ENCODE measurements at places on chromosomes 16 and 17. TPM values are rescaled to one million over a fixed set of nuclear protein-coding genes. Genes with fewer than 3 reads are reported as not detected.
A peak's percentile ranks its signal among the peaks of the same experiment; 100 is the strongest.

C17orf67 gene
- 1.2 TPM for total RNA-seq

TMEM235 gene
- total RNA-seq: not detected

TPSAB1 gene
- total RNA-seq: 4.3 TPM

MYH1 gene
- not detected for total RNA-seq

ZNF469 gene
- total RNA-seq: 0.96 TPM

OR3A2 gene
- not detected for total RNA-seq

SF3B3 gene
- 85.4 TPM for total RNA-seq

BIRC5 gene
- total RNA-seq: 0.11 TPM

G6PC1 gene
- total RNA-seq: not detected

TMEM238L gene
- not detected for total RNA-seq

KRTAP9-8 gene
- not detected for total RNA-seq

FNDC8 gene
- not detected for total RNA-seq

FBXL16 gene
- total RNA-seq: 6.9 TPM

FLCN gene
- total RNA-seq: 79.7 TPM

CD300E gene
- not detected for total RNA-seq

CCL8 gene
- total RNA-seq: not detected

PLLP gene
- total RNA-seq: 13.6 TPM

- peak; percentile 81 for DNase-seq
Measured at GRCh38 chr16:49858200-49859124, 2.5 kb upstream of the ZNF423 start.

DNA sequence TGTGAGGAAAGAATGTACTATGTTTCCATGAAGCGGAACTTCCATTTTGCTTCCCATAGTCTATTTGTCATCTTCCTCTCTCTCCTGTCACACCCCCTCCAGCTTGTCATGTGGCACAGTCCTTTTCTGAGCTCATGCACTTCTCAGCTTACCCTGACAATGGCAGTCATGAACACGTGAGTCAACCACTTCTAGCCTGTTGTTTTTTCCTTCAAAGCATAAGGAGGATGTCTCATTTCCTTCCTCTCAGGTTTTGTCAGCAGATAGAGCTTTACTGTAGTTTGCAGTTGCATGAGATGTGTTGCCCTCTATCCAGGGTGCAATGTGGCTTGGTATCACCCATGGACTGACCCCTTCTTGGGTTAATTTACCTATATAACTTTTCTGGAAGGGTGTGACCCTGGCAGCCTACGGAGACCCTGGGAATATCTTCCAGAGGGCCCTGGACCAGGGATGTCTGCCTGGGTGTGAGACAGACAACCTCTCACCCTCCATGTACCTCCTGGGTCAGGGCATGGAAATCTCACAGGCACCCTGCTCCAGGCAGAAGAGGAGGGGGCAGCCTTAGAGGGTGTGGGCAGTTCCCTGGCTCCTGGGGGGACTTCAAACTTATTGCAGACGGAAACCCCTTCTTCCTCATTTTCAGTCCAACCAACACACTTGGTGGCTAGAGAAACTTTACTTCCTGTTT, 4.0 kb upstream of the ZNF267 start:
- peak; percentile 21 for DNase-seq

DNA sequence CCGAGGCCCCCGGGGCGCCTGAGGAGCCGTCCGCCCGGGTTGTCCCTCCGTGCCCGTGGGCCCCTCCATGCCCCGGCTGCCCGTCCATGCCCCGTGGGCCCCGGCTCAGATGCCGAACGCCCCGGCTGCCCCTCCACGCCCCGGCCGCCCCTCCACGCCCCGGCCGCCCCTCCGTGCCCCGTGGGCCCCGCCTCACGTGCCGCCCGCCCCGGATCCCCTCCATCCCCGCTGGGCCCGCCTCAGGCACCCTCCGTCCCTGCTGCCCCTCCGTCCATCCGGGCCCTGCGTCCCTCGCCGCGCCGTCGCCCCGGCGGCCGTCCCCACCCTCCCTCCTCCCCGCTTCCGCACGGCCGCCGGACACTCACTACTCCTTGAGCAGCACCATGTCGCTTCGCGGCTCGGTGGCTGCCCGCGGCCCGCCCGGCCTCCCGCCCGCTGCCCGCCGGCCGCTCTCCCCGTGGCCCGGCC, 382 bp downstream of the PITPNA start:
- DNase-seq: peak; percentile 63

DNA sequence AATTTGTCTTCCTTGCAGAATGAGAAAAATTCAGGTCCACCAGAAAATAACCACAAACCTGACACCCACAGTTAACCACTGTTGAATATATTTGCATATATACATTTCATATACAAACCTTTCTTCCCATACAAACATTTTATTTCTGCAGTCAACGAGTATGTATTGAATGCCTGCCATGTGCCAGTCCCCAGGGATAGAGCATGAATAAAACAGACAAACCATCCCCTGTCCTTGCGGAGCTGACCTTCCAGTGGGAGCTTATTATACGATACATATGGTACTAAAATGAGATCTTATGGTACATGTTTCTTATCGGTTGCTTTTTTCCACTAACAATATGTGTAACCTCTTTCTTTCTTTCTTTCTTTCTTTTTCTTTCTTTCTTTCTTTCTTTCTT, 116.7 kb downstream of the PITPNC1 start:
- no peak for DNase-seq

- peak; percentile 62 for DNase-seq
Measured at GRCh38 chr16:57115514-57116182, 23.3 kb downstream of the CPNE2 start.

- peak; percentile 55 for DNase-seq
Measured at GRCh38 chr16:19114359-19115147, 789 bp downstream of the ITPRIPL2 start.

DNA sequence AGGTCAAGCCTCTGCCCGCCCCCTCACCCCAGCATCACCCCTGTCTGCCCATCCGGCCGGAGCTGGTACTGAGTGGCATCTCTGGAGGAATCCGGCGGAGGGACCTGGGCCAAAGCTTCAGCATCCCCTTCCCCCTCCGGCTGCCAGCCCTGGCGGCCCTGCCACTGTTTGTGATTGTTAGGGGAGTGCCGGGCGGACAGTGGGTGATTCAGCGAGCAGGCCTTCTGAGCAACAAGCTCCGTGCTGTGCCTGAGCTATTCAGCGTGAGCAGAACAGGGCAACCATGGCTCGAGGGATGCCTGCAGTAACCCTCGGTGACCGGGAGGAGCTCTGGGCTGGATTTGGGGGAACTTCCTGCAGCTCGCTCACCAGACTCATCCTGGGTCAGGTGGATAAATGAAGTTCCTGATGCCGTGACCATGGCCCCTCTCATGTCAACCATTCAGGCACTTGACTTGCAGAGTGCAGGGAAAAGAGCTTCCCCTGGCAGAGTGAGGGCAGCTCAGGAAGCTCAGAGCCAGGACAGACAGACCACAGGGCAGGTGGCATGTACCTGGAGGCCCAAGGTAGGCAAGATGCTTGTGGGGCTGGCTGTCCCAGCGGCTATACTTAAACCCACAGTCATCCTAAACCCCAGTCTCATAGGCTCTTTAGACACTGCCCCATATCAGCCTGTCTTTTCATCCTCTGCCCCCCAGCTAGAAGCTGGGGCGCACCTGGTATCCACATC, 24.3 kb upstream of the MLKL start:
- no peak for DNase-seq

DNA sequence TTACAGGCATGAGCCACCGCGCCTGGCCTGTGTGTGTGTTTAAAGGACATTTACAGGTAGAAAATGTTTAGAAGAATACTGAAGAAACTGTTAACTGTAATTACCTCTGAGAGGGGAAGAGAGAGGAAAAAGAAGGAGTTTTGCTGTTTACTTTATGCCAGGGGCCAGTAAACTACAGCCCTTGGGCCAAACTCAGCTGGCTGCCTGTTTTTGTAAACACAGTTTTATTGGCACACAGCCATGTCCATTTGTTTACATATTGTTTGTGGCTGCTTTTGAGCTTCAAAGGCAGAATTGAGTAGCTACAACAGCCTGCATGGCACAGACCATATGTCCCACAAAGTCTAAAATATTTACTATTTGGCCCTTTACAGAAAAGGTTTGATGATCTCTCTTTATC, 76.4 kb downstream of the GPR139 start:
- no peak for DNase-seq

GRCh38 chr17:676060-676700, 38.5 kb downstream of the VPS53 start:
- DNase-seq: peak; percentile 41

- DNase-seq: no peak
Measured at GRCh38 chr17:79385962-79386563, 224.8 kb downstream of the RBFOX3 start.

GRCh38 chr17:27596566-27597187, 34.3 kb upstream of the LGALS9 start:
- peak; percentile 46 for DNase-seq

DNA sequence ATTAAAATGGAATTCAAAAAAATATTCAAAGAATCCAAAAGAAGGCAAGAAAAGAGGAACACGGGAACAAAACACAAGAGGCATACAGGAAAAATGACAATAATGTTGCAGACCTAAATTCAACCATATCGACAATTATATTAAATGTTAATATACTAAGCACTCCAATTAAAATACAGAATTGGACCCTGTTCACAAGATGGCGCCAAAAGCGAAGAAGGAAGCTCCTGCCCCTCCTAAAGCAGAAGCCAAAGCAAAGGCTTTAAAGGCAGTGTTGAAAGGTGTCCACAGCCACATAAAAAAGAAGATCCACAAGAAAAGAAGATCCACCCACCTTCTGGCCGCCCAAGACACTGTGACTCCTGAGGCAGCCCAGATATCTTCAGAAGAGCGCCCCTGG, 6.3 kb upstream of the XAF1 start:
- DNase-seq: no peak

DNA sequence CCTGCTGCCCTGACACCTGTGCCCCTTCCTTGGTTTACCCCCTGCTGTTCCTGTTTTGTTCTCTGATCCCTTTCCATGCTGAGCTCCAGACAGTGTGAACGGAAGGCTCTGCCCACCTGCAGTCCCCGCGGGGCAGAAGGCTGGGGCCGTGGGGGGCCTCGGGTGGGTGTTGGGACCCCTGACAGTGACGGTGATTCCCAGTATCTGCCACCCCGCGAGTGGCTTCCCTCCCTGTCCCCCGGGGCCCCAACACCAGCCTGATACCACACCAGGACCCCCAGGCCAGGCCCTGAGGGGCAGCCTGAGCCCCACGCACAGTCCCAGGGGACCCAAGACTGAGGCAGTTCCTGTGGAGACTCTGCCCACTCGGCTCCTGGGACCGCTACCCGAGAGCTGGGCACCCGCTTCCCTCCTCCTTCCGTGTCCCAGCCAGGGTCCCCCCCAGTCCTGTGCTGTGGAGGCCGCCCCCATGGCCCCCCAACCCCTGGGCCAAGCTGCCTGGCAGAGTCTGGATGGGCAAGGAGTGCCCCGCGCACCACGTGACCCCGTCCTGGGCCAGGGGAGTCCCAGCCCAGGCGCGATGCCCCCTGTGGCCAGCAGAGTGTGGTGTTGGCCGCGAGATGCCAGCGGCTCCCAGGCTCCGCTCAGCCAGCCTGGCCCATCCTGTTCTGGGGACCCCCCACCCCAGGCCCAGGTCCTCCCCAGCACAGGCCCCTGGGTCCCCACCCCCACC, 10.0 kb upstream of the C1QTNF8 start:
- DNase-seq: peak; percentile 85

DNA sequence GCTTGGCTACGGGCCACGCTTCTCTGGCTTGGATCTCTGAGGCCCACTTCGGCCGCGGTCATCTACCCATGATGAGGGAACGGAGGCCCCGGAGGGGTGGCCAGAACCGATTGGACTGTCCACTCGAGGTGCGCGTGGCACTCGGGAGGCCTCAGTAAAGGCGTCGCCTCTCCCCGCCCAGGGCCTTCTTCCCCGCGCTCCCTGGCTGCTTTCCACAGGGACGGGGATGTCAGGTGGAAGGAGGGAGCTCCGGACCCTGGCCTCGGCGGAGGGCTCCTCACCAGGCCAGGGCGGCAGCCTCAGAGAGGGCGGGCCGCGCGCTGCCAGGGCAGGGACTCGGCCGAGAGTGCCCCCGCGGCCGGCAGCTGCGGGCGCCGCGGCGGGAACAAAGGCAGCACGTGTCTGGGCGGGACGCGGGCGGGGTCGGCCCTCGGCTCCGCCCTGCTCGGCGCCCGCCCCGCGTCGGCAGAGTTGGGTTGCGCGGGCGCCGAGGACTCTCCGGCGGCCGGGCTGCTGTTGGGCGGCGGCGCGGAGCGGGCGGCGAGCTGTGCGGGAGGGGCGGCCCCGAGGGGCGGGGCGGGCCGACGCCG, 587 bp upstream of the CDK5R1 start:
- DNase-seq: peak; percentile 58

- DNase-seq: no peak
Measured at GRCh38 chr17:32118835-32119234, 23.5 kb upstream of the RHOT1 start.

DNA sequence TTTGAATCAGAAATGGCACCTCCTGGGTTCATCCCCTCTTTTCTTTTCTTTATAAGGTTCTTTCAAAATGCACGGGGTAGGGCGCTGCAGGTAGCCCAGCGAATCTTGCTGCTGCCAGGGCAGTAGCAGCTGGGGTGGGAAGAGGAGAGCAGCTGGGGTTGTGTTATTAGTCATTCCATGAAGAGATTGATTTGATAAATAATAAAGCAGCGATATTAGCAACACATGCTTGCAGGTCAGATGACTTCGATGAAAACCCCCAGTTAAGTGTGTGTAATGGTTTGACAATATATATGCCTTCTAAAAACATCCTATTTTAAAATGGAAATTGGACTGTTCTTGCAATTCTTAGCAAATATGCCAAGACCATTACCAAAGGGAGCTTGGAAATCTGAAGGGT, 200.7 kb downstream of the CCDC182 start:
- DNase-seq: no peak

DNA sequence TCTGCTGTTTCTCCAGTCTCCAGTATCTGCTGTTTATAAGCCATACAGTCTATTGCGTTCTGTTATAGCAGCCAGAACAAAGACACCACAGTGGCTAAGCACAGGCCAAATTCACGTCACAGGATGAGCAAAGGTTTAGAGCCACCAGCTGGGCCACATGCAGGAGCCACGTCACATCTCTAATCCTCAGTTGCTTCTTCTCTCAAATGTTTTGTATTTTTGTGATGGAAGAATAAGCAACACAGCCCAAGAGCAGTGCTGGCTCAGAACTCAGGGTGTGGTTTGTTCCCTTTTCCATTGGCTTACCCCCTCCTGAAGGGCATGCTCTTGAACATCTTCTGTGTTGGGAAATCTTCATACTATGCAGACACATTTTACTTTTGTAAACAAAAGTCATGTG, 309.4 kb upstream of the CDH5 start:
- no peak for DNase-seq

DNA sequence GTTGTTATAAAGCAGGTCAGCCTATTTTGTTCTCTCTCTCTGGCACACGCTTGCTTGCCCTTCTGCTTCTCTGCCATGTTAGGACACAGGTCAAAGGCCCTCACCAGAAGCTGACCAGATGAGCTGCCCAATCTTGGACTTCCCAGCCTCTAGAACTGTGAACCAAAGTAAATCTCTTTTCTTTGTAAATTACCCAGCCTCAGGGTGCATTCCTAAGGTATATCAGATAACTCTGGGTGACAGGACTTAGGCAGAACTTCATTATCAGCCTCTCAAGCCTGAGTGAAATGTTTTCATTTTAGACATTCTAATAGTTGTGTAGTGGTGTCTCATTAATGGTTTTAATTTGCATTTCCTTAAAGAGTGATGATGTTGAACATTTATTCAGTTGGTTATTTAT, 124.3 kb downstream of the CDRT15L2 start:
- DNase-seq: no peak

GRCh38 chr16:69865701-69866100, 85.4 kb upstream of the CLEC18A start:
- DNase-seq: no peak

All from thyroid gland (tissue), 4 donors.